ENCODE measurements at places on chromosomes 13 and 19. TPM values are rescaled to one million over a fixed set of nuclear protein-coding genes. Genes with fewer than 3 reads are reported as not detected.

GRCh38 chr19:10431943-10432735, 11.8 kb downstream of the PDE4A start:
- peak; percentile 62 for DNase-seq

The GAPDHS gene
- polyA plus RNA-seq, result not detected

The ZNF576 gene
- 24.2 TPM for polyA plus RNA-seq

GRCh38 chr13:95708811-95709500, 32.0 kb downstream of the DNAJC3 start:
- no peak for DNase-seq

DNA sequence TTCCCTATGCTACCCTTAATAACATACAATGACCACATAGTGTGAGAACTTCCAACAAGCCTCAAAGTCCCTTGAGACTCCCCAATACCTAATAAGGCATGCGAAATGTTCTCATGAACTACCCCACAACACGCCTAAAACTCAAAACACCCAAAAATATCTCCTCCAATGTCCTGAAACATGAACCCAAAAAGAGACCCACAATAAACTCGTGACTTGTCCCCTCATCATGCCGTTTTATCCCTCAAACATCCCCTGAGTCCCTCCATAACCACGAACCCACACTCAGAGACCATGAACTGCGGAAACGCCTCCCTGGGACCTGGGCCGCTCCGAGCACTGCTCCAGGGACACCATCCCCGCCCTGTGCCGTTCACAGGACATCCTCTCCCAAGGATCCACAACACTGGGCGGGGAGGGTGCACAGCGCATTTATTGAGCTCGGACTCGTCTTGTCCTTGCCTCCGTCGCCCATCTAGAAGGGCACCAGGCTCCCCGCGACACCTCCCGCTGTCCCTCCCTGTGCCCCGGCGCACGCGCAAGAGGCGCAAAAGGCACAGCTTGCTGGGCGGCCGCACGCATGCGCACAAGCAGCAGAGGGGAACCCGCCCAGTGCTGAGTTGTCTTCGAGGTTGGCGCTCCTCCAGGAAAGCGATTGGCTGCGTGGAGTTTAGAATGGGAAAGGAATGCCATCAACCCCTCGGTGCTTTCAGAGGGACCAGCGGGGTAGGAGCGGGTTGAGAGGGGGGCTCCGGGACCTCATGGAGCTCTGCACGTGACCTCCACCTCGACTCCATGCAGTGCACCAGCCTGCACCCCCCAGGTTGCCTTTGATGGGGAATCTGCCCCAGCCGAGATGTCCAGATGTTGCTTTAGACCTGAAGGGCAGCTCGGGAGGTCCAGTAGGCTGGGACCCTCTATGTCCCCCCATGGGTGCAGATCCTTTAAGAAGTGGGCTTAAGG, 8.8 kb downstream of the FXYD3 start:
- DNase-seq, result peak; percentile 95

- DNase-seq, result peak; percentile 69
These were observed at the start of gene MLNR for GRCh38 chr13:49220036-49220855. Gene MLNR (plus strand): TSS chr13:49220338. CDS start chr13:49220338, 0 bp downstream.

DNA sequence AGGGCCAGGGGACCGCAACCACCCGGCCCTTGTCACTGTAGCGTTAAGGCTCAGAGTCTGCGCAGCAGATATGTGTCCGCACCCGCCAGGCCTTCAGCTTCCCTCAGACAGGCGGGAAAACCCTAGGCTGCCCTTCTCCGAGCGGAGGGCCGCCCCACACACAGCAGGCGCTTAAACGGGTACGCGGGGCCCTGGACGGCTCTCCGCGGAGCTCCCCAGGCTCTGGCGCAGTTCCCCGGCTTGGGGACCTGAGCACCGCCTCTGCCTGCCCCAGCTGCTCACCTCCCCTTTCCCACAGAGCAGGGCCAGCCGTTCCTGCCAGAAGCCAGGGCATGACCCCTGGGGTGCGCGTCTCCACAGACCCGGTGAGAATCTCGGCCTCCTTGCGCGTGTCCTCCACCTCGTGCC, 593 bp downstream of the ZNF135 start:
- DNase-seq, result no peak

- DNase-seq, result peak; percentile 87
These were observed 12.6 kb upstream of the ZNF414 start for GRCh38 chr19:8526345-8527091.

GRCh38 chr13:99151516-99151915, 49.1 kb upstream of the UBAC2 start:
- peak; percentile 5 for DNase-seq

The COPE gene
- 350 TPM for polyA plus RNA-seq

GRCh38 chr13:27920677-27921420, 1.0 kb downstream of the PDX1 start:
- peak; percentile 44 for DNase-seq

The NLRP12 gene
- polyA plus RNA-seq, result not detected

DNA sequence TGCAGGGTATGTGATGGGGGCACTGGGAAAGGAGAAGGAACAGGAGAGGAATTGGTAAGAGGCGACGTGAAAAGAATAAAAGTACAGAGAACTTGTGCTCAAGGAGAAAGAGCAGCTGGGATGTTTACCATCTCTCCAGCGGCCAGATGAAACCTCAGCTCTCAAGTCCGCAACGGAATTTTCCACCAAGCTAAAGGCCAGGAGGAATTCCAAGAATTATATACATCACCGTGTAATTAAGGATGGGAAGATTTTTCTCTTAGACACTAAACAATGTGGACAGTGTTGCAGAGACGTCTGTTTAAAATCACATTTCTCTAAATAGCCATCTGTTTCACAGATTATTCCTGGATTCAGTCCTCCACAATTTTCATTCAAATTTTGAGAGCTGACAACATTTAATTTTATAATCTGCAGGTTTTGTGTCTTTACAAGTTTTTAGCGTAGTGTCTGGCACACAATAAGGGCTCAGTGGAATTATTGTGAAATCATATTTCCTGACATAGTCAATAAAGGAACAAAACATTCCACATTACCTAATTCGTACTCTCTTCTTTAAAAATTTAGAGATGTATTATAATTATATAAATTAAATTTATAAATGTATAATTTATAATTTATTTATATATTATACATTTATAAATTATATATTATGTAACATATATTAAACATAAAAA, 23.0 kb upstream of the USP29 start:
- DNase-seq, result no peak

- DNase-seq, result peak; percentile 38
These were observed 6.0 kb downstream of the SPRED3 start for GRCh38 chr19:38394488-38394887.

DNA sequence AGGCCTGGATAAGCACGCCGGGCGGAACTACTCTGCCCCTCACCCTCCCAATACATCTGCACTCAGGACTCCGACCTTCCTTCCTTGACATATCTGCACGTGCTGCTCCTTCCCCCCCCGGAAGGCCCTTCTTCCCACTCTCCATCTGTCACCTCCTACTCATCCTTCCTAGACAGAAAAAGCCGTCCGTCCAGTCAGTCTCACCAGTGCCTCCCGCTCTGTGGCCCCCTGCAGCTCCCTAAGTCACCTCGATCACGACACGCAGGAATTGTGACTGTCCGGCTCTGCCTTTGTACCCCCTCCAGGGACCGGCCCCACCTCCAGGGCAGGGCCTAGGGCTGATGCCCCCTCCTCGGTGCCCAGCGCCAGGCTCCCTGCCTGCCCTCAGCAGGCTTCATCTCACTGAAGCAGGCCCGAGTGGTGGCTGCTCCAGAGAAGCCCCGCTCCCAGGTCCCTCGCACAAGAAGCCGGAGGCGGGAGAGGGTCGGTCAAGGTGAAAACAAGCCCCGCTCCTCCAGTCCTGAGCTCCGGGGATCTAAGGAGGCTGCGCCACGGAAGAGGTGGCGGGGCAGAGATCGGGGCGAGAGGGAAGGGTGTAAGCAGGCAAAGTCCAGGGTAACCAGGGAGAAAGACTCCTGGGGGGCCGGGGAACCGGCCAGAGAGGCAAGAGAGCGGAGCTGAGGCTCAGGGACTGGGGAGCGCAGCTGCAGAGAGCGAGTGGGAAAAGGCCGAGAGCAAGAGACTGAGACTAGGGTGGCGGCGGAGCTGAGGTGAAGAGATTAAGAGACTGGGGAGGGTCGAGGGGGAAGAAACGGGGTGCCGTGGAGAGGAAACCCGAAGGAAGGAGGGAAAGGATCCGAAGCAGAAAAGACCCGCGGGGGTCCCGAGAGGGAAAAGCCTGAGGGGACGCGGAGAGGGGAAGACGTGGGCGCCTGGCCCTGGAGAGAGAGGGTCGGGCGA, 1.1 kb downstream of the PPP6R1 start:
- peak; percentile 59 for DNase-seq

- DNase-seq, result peak; percentile 83
These were observed 1.4 kb downstream of the EFNB2 start for GRCh38 chr13:106533943-106534638.

The S1PR2 gene
- polyA plus RNA-seq, result not detected

DNA sequence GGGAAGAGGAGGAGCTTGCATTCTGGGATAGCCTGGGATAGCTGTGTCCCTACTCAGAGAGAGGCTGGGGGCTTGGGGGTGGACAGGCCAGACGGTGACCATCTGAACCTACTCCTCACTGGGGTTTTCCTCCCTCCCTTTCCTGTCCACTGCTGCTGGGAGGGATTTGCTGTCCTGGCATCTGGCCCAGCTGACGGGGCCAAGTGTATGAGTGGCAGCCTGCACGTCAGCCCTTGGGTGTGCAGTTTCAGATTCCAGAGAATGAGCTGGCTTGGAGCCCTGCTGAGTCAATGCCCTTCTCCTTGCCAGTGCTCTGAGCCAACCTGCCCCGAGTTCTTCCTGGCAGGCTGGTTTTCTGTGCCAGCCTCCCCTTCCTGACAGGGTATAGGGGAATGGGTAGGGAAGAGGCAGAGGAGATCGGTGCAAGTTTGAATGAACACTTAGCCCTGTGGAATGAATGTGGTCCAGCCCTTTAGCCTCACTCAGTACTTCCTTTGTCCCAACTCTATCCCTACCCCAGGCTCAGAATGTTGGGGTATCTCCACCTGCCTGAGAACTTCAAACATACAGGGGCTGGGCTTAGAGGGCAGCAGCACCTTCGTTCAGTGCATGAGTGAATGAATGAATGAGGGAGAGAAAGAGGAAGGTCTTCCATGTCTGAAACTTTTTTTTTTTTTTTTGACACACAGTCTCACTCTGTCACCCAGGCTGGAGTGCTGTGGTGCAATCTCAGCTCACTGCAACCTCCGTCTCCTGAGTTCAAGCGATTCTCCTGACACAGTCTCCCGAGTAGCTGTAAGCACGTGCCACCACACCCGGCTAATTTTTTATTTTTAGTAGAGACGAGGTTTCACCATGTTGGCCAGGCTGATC, 1.8 kb upstream of the ANGPTL4 start:
- DNase-seq, result peak; percentile 98

GRCh38 chr19:13748169-13748828, 16.0 kb upstream of the MRI1 start:
- DNase-seq, result peak; percentile 67

The PBX4 gene
- polyA plus RNA-seq, result 2.5 TPM

- DNase-seq, result no peak
These were observed 924.2 kb downstream of the UQCRFS1 start for GRCh38 chr19:28288572-28289264.

DNA sequence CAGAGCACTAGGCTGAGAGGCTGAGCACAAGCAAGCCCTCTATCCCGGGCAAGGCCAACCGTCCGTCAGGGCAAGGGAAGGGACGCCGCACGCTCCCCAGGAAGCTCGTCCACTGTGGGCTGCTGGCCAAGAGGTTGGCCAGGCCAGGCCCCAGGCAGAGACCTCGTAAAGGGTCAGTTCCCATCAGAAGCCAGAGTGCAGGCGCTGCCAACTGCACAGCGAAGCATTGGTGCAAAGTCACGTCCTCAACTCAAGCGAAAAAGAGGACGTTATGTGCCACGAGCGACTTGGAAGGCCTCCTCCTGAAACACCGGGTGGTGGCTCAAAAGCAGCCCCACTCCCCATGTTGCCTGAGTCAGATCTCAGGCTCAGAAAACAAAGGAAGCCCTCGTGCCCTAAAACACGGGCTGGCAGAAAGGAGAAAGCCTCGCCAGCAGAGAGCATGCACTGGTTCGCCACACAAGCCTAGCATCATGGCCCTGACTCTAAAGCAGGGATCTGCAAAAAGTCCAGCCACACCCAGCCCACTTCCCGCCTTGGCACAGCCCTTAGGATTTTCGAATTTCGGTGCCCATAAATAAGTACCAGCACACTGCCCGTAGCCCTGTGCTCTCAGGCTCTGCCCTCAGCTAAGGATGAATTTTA, 4.7 kb downstream of the AKAP8 start:
- DNase-seq, result no peak

- DNase-seq, result no peak
These were observed 64.0 kb downstream of the ANKRD10 start for GRCh38 chr13:110850840-110851239.

DNA sequence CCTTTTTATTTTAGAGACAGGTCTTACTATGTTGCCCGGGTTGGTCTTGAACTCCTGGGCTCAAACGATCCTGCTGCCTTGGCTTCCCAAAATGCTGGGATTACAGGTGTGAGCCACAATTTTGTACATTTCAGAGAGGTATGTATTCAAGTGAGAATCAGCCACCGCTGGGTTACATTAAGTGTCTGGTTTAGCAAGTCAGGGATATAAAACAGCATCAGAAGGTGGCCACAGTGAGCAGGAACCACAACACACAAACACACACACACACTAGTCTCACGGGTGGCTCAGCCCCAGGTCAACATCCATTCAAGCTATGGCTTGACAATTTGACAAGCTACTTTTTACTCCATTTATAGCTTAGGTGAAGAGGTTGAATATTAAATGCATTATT, 20.2 kb downstream of the KLK5 start:
- no peak for DNase-seq

DNA sequence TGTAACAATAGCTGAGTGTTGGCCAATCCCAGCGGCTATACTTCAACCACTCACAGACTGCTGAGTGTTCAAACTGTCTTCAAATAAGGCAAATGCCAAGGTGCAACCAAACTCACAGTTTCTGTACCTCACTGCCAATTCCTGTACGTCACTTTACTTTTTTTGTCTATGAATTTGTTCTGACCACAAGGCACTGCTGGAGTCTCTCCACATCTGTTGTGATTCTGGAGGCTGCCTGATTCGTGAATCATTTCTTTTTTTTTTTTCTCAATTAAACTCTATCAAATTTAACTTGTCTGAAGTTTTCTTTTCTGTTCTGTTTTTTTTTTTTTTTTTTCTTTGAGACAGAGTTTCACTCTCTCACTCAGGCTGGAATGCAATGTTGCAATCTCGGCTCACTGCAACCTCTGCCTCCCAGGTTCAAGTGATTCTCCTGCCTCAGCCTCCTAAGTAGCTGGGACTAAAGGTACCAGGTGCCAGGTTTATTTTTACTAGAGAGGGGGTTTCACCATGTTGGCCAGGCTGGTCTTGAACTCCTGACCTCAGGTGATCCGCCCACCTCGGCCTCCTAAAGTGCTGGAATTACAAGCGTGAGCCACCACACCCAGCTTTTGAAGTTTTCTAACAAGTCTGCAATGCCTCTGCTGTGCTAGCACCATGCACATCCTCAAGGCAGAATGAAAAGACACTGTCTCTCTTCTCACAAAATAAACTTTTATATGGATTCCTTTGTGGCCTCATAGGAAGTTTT, 401.7 kb downstream of the IRS2 start:
- no peak for DNase-seq

The PALM3 gene
- 3.5 TPM for polyA plus RNA-seq

The CIRBP gene
- polyA plus RNA-seq, result 377 TPM

The PSG1 gene
- not detected for polyA plus RNA-seq

GRCh38 chr13:20815464-20815863, 41.7 kb upstream of the EEF1AKMT1 start:
- DNase-seq, result no peak

GRCh38 chr19:16891696-16892382, 3.0 kb downstream of the F2RL3 start:
- DNase-seq, result no peak

Data from small intestine (tissue), 16 donors.